H7 (cell line): ENCODE measurements at places on chromosomes 7 and 10. TPM values are rescaled to one million over a fixed set of nuclear protein-coding genes. Genes with fewer than 3 reads are reported as not detected.

The KAZALD1 gene
- total RNA-seq, result 11.9 and 22.0 TPM in 2 replicates

The SCART1 gene
- total RNA-seq, result 0.03 and 0.44 TPM in 2 replicates

The PKD2L1 gene
- total RNA-seq, result not detected in 2 replicates

The CUL2 gene
- 27.1 and 32.4 TPM in 2 replicates for total RNA-seq

The MMP21 gene
- total RNA-seq, result not detected in 2 replicates

The NKX2-3 gene
- not detected in 2 replicates for total RNA-seq

The AKR1B15 gene
- not detected in 2 replicates for total RNA-seq
